A172 (cell line): ENCODE measurements at places on chromosomes 1 and 21. TPM values are rescaled to one million over a fixed set of nuclear protein-coding genes. Genes with fewer than 3 reads are reported as not detected.

Gene C1QA
- not detected in 2 replicates for total RNA-seq

Gene ZNF692
- total RNA-seq, result 15.0 and 26.1 TPM in 2 replicates

Gene TMPRSS15
- total RNA-seq, result 0.02 and 0.12 TPM in 2 replicates

Gene LYPD8
- total RNA-seq, result 0.46 and 1.4 TPM in 2 replicates

Gene NR5A2
- 0.03 TPM in 1 of 2 replicates, not detected in the other for total RNA-seq

Gene MAPKAPK2
- 46.9 and 48.6 TPM in 2 replicates for total RNA-seq

- DNase-seq, result no peak
These were observed 186.3 kb downstream of the RERE start for GRCh38 chr1:8631163-8631562.

DNA sequence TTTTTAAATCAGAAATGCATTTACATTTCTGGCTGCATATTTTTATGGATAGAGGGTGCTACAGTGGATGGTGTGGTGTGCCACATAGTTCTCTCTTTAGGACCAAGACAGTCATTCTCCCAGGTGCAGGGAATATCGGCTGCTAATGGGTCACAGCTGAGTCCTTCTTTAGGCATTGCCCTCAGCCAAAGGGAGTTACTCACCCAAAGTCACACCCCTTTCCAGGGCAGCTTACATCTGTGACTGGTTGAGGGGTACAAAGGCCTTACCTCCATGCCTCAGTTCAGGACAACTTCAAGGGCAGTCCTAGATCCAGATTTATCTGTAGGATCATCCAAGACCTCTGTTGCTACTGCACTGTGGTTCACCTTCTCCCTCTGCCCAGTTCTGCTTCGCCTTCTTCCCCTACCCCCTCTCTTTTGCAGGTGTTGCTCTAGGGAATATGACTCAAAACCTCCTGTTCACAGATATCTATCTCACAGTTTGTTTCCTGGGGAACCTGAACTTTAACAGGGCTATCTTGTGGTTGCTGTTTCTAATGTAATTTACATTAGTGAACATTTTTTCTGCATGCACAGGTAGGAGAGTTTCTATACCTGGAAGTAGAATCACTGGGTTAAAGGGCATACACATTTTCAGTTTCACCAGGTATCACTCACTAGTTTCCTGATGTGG is 413.9 kb downstream of the RPS6KC1 start:
- no peak for DNase-seq

DNA sequence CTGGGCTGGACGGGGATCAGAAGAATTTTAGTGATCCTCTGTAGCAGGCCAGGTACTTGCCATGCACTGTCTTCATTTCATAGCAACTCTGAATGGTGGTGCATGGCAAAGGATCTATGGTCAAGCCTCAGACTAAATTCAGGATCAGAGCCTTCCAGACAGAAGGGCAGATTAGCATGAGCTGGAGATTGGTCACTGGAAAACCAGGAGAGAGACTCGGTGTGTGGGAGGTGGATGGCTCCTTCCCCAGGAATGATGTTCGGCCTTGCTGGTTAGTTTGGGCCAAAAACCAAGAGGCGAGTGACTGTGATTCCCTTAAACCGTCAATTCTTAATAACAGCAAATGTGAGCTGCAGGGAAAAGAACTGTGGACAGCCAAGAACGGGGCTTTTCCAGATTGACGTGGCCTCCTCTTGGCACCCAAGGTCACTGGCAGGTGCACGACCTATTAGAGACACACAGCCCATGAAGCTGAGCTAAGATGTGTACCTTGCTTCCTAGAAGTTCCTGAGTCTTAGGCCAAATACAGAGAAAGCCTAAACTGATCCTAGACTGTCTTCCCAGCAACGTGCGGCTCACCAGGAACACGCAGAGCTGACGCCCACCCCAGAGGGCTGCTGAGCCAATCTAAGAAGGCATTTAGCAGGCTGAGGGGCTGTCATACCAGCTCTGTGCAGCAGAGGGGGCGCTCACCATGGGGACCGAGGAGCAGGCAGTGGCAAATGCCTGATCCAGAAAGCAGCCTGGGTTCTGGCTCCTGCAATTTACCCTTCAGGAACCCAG is 18.5 kb downstream of the ALDH4A1 start:
- peak; percentile 44 for DNase-seq

GRCh38 chr1:58986996-58987767 is 203.3 kb upstream of the JUN start:
- DNase-seq, result no peak

DNA sequence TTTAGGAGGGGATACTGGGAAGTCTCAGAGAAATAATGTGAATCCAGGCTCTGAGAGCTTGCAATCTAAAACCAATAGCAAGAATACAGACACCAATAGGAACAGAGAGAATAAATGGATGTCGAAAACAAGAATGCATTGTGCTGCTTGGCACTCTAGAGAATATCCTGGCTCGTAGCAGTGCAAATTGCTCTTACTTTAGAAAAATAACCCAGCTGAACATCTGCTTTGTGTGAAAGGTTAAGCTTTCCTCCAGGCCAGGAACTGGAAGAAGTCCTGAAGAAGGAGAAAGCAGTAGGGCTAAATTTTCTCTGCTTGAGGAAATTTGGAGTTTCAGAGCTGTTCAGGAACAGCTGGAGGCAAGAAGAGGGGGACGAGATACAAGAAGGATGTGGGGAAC is 382.3 kb downstream of the HHIPL2 start:
- no peak for DNase-seq

GRCh38 chr21:18298228-18298627 is 53.6 kb downstream of the CHODL start:
- DNase-seq, result no peak

- no peak for DNase-seq
These were observed 49.1 kb upstream of the RIPK4 start for GRCh38 chr21:41815652-41816582.

DNA sequence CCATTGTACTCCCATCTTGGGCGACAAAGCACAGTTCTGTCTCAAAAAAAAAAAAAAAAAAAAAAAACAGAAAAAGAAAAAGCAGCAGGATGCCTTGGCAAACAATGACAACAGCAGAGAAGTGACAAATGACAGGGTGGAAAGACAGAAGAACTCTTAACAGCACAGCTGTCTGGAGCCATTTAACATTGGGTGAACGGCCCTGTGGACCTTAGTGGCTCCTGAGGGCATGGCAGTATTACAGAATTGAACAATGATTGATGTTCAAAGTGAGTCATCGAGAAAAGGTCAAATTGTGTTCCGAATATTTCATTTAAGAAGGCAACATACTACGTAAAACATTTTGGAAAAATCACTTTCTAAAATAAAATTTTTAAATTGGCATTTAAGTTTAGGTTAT is 30.0 kb downstream of the DNASE2B start:
- DNase-seq, result no peak

GRCh38 chr1:232835166-232835565 is 29.9 kb downstream of the MAP10 start:
- DNase-seq, result no peak

DNA sequence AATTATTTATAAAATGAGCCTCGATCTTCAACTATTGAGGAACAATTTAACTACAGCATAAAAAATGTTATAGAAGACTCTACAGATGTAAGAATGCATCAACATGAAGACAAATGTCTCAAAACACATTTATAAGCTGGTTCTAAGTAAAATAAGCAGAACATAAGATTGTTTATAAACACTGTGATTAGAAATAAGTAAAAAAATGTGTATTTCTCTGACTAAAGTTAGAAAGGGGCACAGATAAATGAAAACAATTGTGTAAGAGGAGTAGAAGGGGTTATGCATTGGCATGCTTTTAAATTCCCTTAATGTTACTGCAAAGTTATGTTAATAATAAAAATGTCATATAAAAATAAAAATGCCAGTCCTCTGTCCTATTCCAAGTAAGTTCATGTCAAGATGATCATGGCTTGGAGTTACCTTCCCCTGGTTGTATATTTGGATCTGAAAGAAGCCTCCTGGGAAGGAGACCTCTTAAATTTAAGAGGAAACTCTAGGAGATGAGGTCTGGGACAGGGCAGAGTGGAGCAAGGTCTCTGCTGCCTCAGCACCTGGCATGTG is 70.2 kb upstream of the FAM20B start:
- DNase-seq, result no peak

DNA sequence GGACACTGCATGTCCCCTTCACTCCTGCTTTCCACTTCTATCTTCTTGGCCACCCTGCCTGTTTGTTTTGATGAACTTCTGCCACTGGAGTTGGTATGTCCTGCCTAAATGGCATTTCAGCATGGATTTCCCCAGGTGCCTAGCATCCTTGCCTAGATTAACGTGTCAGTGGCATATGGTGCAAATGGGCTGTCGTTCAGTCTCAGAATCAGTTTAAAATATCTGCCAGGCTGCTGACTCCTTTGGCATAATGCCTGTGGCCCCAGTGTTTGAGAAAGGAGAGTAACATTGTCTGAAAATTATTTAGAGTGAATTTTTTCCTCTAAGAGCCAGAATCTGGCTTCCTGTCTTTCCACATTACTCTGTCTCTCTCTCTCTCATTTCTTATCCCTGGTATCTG is 64.9 kb upstream of the BARHL2 start:
- DNase-seq, result no peak

GRCh38 chr1:65948609-65949229 is 156.0 kb downstream of the PDE4B start:
- DNase-seq, result peak; percentile 3

DNA sequence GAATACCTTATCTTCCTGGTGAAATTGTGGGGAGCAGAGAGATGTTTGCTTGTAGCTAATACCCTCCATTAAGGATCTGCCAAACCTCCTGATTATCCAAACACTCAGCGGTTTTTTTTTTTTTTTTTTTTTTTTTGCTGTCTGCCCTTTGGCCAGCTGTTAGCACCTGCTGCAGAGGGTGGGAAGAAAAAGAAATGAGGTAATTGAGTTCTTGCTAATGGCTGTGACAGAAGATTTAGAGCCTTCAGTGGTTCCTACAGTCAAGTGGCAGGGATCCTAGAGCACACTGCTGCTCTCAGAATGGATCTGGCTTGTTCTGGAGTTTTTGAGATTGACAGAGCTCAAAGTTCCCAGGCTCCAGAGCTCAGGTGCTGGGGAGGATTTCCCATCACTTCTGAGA is 342.5 kb downstream of the DISC1 start:
- no peak for DNase-seq

- peak; percentile 18 for DNase-seq
These were observed 46.8 kb upstream of the ZC3H11B start for GRCh38 chr1:219659684-219660083.

GRCh38 chr1:78833491-78833890 is 173.0 kb downstream of the ADGRL4 start:
- DNase-seq, result peak; percentile 73

DNA sequence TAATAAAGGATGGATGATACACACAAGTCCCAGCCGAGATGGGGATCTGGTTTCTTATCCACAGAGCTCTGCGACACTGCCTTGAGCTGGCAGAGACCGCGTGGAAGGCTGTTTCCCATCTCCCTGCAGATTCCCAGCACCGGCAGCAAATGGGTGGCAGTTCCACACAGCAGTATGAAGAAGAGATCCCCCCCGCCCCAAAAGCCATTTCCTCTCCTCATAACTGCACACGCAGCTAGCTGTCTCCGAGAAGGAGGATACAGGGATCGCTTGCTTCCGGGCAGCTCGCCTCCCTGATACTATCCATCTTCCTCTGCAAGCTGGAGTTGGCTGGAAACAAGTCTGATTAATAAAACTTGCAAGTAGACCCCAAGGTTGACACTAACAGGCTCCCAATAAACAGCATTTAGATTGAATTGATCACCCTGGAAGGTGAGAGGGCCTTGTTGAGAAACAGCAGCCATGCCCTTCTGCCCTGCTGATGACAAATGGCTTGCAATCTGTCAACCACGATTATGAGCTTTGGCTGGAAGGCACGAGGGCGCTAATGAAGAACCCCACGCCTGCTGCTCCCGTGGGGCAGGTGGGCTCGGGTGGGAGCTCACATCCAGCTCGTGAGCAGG is 642.3 kb downstream of the AJAP1 start:
- no peak for DNase-seq

- DNase-seq, result no peak
These were observed 95.3 kb downstream of the PDE9A start for GRCh38 chr21:42748620-42749176.

- peak; percentile 25 for DNase-seq
These were observed 15.5 kb downstream of the FYB2 start for GRCh38 chr1:56803561-56804156.

GRCh38 chr1:37176269-37176668 is 142.0 kb upstream of the GRIK3 start:
- no peak for DNase-seq

- no peak for DNase-seq
These were observed 361.5 kb upstream of the ADGRL2 start for GRCh38 chr1:81439046-81439823.

GRCh38 chr1:68093737-68094136 is 43.3 kb upstream of the DIRAS3 start:
- DNase-seq, result peak; percentile 38

GRCh38 chr1:217586586-217586985 is 44.3 kb downstream of the GPATCH2 start:
- DNase-seq, result no peak

DNA sequence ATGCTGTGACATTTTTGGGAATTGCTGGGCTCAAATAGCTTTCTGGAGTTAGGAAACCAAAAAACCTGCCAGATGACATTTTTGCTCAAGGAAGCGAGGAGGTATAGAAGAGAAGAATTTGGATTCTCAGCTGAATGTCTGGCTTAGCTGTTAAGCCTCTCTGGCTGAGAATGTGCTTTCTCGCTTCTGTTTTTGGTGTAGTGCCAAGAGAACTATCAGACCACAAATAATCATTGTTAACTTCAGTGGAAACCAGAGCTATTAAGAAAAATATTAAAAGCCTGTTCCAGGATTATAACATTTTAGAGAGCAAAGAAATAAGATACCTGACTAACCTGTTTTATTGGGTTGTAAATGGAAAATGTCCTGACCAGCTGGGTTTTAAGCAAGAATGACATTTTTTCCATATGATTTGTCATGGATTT is 39.5 kb upstream of the DIPK1A start:
- no peak for DNase-seq

DNA sequence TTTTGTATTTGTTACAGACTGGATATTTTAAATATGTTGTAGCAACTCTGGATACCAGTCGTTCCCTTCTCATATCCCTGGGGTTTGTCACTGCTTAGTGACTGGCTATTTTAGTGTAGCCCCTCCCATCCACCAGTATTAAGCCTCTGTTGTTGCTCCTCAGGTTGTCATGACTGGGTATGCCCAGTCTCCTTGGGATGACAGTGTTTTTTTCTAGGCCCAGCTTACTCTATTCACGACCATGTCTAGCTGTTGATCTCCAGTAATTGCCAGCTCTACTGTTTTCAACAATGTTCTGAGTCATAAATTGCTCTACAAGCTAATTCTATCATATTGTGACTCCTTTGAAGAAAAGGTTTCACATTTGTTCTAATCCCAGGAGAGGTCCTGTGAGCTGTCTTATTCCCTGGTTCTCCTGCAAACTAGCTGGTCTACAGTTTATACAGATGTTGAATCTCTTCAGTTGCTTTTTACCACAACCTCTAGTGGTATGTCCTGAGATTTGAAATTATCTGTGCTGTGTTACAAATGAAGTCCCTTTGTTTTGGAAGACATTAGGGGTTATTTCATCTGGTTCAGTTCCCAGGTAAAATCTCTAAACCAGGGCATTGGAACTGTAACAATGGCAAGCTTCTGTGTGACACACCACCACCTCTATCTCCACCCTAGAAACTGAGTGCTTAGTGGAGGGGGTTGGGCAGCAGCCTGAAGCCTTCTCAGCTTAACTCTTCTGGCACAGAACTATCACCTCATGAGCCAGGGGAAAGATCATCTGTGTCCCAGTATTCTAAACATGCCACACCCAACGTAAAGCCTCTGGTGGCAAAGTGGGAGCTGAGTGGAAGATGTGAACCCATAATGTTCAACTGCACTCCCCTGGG is 124.6 kb downstream of the TRIM33 start:
- no peak for DNase-seq
